ENCODE measurements at places on chromosomes 2 and 18. TPM values are rescaled to one million over a fixed set of nuclear protein-coding genes. Genes with fewer than 3 reads are reported as not detected.
A peak's percentile ranks its signal among the peaks of the same experiment; 100 is the strongest.

The CTIF gene
- 19.7 TPM for total RNA-seq

The CEP68 gene
- total RNA-seq, result 11.2 TPM

DNA sequence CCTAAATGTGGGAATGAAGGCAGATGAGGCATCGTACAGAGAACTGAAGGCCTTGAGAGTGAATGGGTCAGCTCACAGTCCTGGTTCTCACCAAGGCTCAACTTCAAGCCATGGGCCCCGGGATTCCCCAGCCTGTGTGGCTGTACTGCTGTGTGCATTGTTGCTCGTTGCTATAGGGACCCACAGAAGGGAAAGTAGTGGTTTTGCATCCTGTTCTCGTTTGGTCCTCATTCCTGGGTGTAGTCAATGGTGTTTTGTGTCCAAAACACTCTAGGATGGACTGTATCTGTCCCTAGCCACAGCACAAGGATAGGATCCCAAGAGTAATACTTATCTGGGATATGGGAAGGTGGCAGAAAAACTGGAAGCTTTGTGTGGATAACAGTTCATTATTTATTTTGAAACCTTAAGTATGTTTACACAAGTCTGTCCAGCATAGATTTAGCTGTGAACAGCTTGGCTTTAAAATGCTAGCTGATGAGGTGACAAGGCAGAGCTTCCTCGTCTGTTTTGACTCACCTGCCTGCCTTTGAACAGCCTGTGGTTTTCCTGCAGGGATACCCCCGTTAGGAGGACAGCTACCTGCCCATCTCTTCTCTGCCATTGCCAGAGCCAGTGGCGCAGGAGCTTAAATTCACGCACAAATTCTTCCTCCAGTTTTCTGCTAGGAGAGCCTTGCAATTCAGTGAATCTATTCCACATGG, 85.0 kb downstream of the WDSUB1 start:
- no peak overlapping the region for H3K27ac ChIP-seq
- no peak for DNase-seq
- H3K36me3 ChIP-seq, result peaks cover 4% of the 10 kb centered on the region
- no peaks in the 10 kb centered on the region for H3K4me1 ChIP-seq
- no peaks in the 10 kb centered on the region for H3K27me3 ChIP-seq

DNA sequence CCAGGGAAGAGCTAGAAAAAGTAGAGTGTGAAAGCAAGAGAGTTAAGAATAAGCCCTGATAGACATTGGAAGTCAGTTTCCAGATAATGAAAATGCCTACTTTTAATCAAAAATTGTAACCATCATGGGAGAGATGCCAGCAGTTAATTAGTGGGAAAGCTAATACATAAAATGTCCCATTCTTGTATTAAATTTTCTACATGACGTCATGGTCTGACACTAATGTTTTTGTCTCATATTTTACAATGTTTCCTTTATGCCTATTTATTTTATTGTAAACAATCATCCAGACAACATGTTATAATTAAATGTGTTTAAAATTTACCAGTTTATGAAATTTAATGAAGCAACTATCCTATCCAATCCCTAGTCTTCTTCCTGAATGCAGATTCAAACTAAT, 26.3 kb upstream of the CCDC178 start:
- no peak for DNase-seq
- H3K27ac ChIP-seq, result no peak overlapping the region
- no peak overlapping the region for H3K4me3 ChIP-seq
- H3K27me3 ChIP-seq, result no peaks in the 10 kb centered on the region

GRCh38 chr18:58087928-58088690, 44.1 kb downstream of the NEDD4L start:
- no peak for DNase-seq
- peaks cover 14% of the 10 kb centered on the region for H3K4me1 ChIP-seq
- no peaks in the 10 kb centered on the region for H3K36me3 ChIP-seq
- no peak overlapping the region for H3K27ac ChIP-seq

- no peak for DNase-seq
- H3K36me3 ChIP-seq, result no peaks in the 10 kb centered on the region
- no peak overlapping the region for H3K27ac ChIP-seq
- no peaks in the 10 kb centered on the region for H3K4me1 ChIP-seq
These were observed 189.0 kb downstream of the PLCL1 start for GRCh38 chr2:197993363-197993762.

The UGT1A9 gene
- not detected for total RNA-seq

DNA sequence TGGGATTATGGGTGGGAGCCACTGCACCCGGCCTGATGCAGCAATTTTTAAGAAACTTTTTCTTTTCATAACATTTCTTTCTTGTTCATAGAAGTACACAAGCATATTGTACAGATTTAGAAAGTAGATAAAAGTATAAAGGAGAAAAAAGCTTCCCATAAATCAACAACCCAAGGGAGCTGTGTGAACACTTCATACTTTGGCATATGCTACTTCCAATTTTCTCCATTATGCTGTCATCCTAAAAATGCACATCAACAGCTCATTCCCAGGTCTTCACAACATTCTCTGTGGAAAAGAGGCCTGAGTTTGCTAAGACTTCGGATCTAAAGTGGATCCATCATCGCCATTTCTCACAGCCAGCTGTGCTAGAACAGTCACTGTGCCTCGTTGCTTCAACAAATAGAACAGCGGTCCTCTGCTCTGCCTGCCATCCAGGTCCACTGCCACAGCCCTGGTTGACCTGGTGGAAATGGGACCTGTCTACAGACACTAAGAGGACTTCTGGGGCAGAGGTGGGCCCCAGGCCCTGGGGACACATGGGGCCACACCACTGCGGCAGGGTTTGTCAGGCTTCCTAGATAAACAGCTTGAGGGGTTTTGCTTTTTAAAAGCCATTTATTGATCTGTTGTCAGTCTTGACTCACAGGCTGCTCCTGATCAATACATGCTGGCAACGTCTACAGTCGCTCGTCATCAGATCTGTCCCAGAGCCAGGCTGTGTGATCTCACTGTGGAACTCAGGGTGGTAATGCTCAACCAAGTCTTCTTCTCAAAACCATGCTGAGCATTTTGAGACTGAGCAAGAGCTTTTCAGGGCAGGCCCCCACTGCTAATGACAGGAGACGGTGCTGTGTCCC, 72.7 kb upstream of the MGAT4A start:
- H3K27ac ChIP-seq, result no peak overlapping the region
- no peak for DNase-seq
- H3K4me1 ChIP-seq, result no peaks in the 10 kb centered on the region
- no peaks in the 10 kb centered on the region for H3K36me3 ChIP-seq

- H3K27me3 ChIP-seq, result no peaks in the 10 kb centered on the region
- DNase-seq, result no peak
- H3K4me3 ChIP-seq, result no peak overlapping the region
- no peak overlapping the region for H3K27ac ChIP-seq
- no peaks in the 10 kb centered on the region for H3K4me1 ChIP-seq
These were observed 266.9 kb downstream of the GBX2 start for GRCh38 chr2:235901243-235901642.

GRCh38 chr18:46097431-46097800, 680 bp downstream of the ATP5F1A start:
- H3K36me3 ChIP-seq, result peaks cover 15% of the 10 kb centered on the region
- H3K27ac ChIP-seq, result peak overlapping the region; percentile 91
- DNase-seq, result no peak
